ENCODE measurements at places on chromosomes 16 and 17.

DNA sequence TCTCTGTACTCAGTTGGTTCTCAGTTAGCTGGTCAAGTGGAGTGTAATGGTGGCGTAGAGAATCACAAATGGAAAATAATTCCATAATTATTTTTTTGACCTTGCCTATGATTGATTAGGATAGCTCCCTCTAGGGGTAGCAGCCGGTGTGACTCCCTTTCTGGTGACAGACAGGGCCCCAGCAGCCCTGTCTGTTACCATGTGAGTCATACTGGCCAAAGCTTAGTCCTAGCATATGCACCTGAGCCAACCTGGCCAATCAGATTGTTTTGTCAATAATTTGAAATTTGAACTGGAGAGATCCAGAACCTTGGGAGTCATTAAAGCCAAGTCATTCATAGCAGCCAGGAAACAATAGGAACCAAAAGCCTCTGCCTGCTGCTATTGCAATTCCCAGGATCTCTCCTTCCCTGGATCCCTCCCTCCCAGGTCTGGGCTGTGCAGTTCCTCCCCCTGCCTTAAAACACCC lies 5.6 kb downstream of the PNPO start:
- peak; percentile 56 for DNase-seq

DNA sequence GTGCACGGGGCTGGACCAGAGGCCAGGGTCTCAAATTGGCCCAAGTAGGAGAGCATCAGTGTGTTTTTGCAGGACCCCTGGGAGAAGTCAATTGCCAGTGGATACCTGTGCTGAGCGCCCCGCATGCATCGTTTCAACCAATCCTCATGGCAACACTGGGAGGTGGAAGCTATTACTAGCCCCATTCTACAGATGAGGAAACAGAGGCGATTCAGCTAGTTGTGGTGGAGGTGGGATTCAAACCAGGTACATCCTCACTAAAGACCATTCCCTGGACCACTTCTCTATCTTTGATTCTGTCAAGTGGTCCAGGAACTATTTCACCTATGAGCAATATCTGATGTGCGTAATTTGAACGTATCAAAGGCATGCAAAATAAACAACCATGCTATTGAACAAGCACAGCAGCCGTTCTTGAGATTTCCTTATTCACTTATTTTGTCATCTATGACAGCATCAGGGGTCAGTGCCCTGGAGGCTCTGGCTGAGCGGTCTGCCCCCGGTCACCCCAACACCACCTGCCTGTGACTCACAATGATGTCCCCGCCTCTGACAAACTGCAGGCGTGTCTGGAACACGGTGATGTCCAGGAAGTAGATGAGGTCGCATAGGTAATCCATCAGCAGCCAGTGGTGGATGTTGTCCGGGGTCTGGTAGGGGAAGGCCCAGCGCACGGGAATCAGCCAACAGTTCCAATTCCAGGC lies 54.0 kb downstream of the CNGB1 start:
- DNase-seq, result no peak

- no peak for DNase-seq
Observed at GRCh38 chr17:31392002-31392855, 754 bp downstream of the RAB11FIP4 start.

- no peak for DNase-seq
Observed at GRCh38 chr16:12242516-12242915, 266.0 kb downstream of the SNX29 start.

GRCh38 chr17:58944166-58944565 lies 162.5 kb downstream of the TRIM37 start:
- no peak for DNase-seq

DNA sequence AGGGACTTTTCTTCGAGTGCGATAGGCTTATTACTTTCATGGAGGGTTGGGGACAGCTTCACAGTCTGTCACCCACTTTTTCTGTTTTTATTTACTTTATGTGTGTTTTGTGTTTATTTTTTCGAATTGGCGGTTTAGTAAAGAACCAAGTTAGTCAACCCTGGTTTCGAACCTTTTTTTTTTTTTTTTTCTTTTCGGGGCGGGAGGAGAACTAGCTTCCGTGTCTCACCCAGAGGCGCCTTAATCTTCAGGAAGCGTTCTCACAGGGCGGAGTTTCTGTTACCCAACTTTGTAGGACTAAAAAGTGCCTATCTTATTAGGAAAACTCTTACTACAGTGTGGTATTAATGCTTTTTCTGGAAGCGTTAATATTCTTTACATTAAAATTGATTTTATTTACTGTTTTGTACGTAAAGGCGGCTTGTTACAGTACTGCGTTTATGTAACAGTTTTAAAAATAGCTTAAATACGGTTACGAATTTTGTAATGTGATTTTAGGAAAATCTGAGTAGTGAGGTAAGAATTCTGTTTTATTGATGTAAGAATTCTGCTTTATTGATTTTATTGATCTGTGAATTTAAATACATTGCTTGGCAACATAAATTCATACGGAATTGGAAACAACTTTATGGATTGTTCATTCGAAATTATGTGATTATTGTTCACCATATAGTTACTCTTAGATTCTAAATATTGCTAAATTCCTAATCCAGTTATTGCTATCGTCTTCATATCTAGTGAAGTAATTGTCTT lies 885 bp downstream of the ZNF207 start:
- DNase-seq, result no peak

- no peak for DNase-seq
Observed at GRCh38 chr16:81836279-81837054, 57.4 kb downstream of the PLCG2 start.

GRCh38 chr17:77361986-77362620 lies 221.3 kb downstream of the SEC14L1 start:
- no peak for DNase-seq

DNA sequence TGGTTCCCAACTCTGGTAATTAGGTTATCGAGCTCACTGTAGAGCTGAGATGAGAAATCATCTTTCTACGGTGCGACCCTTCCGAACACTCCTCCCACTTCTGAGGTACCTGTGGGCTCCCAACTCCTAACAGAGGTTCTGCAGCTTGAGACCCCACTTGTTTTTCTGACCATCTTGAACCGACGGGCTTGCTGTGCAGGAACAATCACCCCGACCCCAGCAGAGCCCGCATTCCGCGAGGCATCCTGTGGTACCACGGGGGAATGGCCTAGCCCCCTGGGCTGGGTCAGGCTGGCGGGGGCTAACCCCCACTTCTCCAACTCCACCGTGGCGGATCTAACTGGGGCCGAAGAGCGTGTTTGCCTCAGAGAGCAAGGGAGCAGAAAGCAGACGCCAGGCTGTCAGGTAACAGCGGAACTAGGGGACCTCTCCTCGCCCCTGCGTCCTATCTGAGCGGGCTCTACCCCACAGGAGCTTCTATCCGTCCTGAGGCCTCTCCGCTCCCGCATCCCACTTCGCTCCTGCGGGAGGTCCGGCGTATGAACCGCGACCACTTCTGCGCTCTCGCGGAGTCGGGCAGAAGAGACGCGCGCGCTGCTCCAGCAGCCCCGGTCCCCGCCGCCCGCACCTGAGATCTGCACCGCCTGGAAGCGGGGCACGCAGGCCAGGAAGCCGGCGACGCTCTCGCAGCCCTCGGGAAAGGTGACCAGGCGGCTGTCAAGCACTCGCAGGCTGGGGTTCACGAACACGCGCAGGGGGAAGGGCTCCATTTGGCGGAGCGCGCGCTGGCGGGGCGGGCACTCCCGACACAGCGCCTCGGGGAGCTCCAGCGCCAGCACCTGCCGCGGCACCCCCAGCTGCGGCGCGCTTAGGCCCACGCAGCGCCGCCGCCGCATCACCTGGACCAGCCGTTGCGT lies 761 bp downstream of the PDF start:
- DNase-seq, result peak; percentile 47

GRCh38 chr17:46766493-46767491 lies 51.7 kb downstream of the WNT3 start:
- no peak for DNase-seq

DNA sequence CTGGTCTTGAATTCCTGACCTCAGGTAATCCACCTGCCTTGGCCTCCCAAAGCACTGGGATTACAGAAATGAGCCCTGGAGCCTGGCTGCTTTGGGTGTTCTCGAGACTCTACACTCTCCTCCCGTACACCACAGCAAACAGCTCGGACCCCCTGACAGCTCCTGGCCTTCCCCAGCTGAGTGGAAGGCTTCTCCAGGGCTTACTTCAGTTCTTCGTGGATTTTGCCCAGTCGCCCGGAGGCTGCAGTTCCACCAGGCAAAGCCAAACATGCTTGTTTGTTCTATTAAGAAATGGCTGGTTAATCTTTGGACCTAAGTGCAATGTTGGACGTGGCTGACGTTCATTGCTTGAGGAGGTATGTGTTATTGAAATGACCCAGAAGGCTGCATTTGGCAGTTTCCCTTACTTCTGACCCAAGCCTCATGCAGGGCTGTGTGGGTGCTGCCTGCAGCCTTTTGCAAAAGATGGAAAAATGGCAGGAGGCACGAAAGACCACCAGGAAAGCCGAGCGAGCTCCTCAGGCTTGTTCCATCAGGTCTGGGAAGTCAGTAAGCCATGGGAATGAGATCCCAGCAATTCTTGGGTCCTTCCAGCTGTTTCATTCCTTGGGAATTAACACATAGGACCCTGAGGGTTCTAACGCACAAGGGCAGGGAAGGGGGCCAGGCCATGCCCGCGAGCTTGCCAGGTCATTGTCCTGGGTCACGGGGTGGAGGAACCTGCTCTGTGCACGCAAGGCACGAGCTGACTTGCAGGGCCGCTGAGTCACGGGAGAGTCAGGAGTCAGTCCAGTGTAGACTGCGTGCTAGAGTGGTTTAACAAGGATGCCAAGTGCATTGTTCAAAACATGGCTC lies 23.9 kb upstream of the KLHDC4 start:
- DNase-seq, result no peak

GRCh38 chr17:43667947-43668348 lies 6.2 kb upstream of the MEOX1 start:
- no peak for DNase-seq

- no peak for DNase-seq
Observed at GRCh38 chr16:86739808-86740207, 161.5 kb downstream of the FOXL1 start.
